ENCODE measurements at places on chromosomes 3 and 15.

DNA sequence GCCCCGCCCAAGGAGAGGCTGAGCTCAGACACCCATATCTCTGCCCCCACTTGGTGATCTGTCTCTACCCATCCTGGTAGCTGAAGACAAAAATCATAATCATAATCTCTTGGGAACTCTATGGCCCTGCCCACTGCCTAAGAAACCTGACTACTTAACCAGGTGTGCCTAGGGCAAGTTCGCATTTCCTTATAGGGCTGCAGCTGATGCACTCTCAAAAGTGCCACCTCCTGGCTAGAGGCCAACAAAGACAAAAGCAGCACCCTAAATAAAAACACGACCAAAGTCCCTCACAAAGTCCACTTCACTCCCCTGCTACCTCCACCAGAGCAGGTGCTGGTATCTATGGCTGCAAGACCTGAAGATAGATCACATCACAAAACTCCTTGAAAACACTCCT is 250.4 kb upstream of the SLITRK3 start:
- DNase-seq = no peak

- no peak for DNase-seq
Observed at GRCh38 chr15:71815301-71815700, 4.9 kb downstream of the NR2E3 start.

DNA sequence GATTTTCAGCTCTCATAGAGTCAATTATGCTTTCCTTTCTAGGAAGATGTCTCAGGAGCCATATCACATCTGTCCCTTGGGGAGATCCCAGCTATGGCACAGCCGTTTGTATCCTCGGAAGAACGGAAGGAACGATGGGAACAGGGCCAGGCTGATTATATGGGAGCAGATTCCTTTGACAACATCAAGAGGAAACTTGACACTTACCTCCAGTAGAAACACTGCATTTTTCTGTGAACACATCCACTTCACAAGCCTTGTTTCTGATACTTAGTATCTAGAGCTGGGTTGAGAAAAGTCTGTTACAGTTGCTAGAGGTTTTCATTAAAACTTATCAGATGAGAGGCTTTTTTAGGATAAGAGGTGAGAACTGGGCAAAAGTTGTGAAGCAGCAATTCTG is 35.4 kb downstream of the GYG1 start:
- DNase-seq = no peak

GRCh38 chr3:186476541-186476940 is 67.6 kb downstream of the CRYGS start:
- DNase-seq = no peak

DNA sequence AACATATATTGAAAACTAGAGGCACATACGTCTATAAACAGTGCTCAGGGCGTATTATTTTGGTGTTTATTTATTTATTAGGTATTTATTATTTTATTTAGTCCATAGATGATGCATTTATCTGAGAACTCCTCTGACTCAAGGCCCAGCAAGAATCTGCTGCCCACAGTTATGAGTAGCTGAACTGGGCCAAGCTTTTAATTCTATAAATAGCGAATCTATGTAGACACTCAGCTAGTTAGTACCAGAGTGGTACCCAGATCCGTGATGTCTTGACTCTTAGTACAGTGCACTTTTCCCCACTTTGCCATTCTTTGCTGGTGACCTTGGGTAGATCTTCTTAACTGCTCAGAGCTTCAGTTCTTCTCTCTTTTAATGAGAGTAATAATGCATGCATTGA is 370.4 kb upstream of the TPRG1 start:
- DNase-seq = no peak

GRCh38 chr3:15758295-15758694 is 39.5 kb downstream of the ANKRD28 start:
- no peak for DNase-seq

DNA sequence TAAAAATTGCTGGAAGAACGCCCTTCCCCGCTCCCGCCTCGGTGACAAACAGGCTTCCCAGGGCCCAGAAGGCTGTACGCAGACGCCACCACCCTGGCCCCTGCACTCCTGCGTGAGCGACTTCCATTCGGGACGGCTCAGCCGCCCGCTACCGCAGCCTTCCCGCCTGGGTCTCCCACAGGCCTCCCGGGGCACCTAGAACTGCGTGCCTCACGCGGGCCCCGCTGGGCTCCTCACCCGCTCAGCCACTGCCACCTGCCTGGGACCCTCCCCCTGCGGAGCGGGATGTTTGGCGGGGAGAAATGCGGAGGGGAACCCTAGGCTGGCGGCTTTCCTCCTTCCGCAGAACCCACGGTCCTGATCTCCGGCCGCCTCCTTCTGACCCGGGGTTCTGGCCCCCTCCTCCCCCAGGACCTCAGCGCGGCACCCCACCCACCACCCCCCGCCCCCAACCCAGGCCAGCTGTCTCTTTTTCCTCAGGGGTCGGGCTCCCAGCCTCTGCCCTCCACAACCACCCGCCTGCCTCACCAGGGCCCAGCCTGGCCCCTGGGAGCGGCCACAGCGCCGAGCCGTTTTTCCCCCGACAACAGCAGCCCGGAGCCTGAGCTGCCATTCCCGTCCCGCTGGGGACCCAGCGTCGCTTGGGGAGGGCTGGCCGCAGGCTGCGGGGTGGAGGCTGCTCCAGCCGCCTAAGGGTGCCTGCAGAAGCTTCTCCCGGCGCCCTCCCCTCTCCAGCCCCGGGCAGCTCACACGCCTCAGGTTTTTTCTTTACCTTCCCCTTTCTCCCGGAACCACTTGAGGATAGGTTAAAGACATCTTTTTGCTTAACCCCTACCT is 27.6 kb upstream of the RAB7A start:
- peak; percentile 9 for DNase-seq

DNA sequence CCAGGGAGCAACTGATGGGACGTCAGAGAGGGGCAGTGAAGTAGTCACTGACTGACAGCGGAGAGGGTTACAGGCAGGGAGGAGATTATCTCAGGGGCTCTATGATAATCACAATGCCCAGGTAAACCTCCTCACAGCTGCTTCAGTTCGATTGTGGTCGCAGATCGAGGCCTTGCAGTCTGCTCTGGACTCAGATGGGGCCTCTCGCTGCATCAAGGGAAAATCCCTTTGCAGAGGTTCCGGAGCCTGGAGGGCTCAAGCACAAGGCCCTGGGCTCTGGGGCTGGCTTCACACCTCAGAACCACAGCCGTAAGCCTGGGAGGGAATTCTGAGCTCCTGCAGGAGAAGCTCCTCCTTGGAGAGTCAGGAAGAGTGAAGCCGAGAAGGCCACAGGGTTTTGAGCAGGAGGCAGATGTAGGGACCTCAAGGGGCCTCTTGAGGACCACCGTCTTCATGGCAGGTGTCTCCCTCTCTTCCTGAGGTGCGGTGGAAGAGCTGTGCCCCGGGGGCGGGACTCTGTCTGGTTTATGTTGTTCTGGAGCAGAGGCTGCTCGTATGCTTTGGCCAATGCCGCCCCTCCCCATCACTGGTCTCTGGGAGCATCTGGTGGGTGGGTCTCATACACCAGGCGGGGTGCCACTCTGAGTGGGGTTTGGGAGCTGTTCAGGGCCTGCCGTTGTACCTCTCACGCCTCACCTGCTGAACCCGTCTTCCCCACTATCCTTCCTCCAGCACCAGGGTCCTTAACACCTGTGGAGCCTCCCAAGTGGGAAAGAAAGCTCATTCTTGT is 19.5 kb upstream of the SNRPA1 start:
- no peak for DNase-seq

DNA sequence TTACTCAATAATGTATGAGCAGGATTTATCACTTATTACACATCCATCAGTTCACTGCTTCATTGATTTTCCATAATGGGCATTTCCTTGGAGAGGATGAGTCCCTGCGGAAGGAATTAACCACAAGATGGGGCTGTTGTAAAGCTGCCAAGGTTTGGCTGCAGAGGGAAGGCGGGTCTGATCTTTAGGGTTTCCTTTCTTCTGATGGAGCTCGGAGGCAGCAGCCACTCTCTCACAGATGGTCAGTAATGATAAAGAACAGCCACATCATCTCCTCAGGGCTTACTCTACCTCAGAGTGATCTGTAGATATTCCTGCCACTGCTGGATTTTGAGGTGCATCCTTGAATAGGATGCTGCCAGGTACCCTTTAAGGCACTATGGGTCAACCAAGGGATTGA is 115.2 kb downstream of the USP13 start:
- peak; percentile 86 for DNase-seq

- no peak for DNase-seq
Observed at GRCh38 chr15:80109388-80109787, 43.4 kb upstream of the FAH start.

DNA sequence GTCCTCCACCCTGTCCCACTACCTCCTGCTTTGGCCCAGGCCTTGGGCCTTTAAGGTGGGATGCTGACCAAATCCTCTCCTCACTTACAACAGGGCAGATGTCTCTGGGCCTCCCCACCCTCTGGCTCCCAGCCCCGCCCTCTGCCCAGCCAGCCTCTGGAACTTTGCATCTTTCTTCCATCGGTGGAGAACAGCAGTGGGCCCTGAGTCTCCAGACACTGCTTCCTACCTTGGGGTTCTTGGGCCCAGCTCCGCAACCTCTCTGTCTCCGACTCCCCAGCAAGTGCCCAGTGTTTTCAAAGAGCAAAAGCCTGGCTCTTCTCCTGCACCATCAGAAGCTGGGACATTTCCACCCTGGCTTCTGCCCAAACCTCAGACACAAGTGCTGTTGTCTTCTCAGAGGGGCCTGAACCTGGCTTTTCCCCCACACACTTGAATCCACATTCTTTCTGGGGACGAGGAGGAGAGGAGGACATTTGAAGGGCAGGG is 33.1 kb downstream of the MRAS start:
- DNase-seq = peak; percentile 32

- DNase-seq = peak; percentile 87
Observed at GRCh38 chr3:151838574-151839312, 24.8 kb downstream of the AADAC start.

DNA sequence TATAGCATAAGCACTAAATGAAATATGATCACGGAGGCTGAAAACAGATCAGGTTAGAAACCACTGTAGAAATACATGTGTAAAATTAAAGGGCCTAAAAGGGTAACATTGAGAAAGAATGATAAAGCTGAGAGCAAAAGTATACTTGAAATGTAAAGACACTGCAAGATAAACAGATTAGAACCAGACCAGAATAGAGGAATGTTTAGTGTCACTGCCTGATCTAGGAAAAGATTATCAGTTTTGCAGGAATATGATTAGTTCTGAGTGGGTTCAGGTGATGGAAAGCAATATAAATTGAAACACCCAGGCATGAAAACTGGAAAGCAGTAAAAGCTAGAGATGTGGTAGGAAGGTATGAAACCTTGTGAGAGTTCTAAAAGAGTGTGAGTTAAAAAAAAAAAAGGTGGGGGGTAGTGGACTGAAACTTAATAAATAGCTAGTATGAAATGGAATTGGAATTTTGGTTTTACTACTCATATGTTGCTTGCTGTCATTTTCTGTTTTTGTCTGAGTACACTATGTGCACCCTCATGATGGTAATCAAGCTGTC is 16.0 kb upstream of the C3orf38 start:
- no peak for DNase-seq

DNA sequence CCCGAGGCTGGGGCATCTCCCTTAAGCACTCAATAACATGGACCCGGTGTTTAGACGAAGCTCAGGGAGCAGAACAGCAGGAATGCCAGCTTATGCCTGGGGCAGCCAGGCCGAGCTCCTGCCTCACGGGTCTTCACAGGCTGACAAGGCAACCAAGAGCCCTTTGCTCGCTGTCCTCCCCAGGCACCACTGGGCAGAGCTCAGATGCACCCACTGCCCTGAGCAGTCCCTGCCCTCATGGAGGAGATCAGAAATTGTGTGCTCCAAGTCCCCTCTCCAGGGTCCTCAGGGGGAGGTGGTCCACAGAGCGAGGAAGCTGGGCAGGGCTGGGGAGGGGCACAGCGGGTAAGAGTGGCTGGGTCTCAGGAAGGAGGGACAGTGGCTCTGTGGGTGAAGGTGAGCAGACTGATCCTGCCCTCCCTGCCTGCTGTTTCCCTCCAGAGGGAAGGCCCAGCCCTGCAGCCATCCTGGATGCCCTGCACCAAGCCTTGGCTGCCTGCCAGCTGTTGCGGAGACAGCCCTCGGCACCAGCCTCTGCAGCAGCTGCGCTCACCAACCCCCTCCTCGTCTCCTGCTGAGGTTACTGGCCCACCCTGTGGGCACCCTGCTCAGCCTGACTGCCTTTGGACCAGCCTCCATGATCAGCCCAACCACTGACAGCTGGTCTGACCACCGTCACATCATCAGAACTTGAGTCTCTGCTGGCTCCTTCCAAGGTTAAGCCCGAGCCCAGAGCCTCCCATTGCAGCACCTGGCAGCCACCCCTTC is 21.1 kb upstream of the GP9 start:
- DNase-seq = no peak

- DNase-seq = no peak
Observed at GRCh38 chr3:23086331-23086730, 116.8 kb upstream of the UBE2E2 start.

- DNase-seq = no peak
Observed at GRCh38 chr3:104855702-104856101, 511.0 kb upstream of the ALCAM start.

Data from fibroblast of upper back skin (primary cell).